ENCODE measurements at places on chromosomes 6 and 20.

DNA sequence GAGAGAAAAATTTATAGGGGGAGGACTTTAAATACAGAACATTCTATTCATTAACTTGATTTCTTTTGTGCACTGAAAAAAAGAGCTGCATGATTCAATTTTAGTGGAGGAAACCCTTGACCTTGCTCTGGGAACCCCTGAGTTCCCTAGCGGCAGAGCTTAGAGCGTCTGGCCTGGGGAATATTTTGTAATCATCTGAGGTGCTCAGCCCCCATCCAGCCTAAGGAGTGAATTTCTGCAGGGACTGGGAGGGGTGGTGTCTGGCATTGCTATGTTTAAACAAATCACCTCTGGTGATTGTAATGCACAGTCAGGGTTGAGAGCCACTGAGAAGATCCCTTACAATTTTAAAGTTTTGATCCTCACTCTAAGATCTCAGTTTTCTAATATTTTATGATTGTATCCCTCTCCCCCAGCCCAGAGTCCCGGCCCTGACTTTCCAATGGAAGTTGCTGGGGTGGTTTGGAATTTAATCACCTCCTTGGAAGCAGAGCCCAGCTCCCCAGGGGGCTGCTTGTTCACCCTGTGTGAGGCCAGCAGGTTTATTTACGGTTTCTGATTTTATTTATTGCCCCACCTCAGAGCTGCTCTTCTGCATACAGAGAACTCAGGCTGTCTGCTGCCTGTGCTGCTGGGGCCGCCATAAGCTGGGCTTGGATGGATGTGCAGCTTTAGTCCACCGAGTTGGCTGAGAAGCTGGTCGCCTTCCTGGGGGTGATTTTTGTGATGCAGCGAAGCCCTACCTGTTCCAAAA is 263.1 kb downstream of the LRFN2 start:
- no peak for DNase-seq

- no peak for DNase-seq
Observed at GRCh38 chr20:21360705-21361104, 36.6 kb downstream of the NKX2-4 start.

- DNase-seq = no peak
Observed at GRCh38 chr6:170266061-170266825, 24.6 kb downstream of the DLL1 start.

DNA sequence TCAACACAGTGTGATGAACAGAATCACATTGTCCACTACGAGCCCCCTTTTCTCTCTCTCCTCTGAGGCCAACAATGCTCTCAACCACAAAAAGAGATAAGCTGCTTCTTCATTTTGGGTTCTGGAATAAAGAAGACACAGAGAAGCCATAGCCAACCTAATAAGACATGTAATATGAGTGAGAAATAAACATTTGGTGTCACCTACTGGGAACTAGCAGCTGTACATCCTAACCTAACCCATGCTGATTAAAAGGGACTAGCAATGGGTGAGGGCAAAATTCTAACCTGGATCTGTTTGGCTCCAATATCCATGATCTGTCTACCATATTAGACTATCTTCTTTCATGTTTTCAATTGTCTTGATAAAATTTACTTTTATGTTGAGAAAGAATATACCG is 369.1 kb upstream of the MARCKS start:
- DNase-seq = no peak

DNA sequence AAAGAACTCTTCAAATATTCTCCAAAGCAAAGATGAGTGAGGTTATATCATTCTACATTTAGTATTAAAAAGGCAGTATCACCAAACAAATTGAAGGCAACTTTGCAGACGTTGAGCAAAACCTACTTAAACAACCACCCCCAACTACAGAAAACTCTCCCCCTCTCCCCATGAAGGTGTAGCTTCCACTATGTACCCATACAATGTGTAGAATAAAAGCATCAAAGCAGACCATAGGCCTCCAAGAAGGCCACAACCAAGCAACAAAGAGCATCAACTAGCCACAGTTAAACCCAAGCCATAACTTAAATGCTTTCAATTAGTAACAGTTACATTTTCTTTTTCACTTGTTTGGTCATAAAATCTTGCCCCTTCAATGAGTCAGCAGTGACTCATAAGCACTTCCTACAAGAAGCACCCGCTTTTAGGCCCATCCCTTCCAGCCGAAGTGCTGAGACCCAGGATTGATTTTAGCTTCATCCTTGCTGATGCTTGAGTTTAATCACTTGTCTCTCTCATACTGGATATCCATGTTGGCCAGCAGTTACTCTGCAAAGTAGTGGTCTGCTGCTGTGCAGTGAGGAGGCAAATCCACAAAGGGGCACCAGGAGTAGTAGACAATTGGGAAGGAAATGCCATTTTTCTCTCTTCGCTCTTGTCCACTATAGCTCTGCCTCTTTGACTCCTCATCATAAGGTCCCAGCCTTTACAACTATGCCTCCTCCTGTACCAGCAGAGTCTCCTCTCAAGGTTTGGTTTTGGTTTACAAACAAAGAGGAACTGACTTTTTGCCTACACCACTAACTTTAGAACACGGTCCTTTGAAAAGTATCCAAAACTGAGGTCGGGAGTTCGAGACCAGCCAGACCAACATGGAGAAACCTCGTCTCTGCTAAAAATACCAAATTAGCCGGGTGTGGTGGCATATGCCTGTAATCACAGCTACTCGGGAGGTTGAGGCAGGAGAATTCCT is 8.4 kb upstream of the NUP153 start:
- no peak for DNase-seq

DNA sequence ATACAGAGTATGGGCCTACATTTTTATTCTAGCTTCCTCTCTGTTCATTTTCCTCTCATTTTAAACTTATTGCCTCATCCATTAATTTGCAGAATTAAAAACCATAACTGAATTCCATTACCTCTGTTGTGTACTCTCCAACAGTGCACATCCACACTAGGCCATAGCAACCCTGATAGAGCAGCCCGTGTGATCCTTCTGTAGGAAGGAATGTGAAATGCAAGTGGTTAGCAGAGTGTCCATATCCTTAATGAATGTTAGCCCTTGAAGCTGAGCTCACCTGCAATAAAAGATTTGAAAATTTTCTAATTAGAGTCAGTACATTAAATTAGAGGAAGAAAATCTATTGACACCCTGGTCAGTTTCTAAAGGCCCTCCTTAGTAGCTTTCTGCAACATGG is 6.5 kb upstream of the GRIK2 start:
- no peak for DNase-seq

DNA sequence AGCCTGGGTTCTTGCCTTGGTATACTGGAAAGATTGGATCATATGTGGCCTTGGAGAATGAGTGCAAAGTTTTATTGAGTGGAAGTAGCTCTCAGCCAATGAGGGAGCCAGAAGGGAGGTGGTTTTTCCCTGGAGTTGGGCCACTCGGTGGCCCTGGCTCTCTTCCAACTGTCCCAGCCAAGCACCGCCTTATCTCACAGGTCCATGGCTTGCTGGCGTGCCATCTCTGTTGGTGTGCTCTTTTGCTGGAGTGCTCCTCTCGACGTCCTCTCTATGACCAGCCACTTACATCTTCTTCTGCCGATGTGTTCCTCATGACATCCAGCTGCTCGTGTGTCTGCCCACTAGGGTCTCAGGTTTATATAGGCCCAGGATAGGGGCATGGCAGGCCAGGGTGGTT is 505.9 kb upstream of the SYNCRIP start:
- DNase-seq = no peak

- DNase-seq = no peak
Observed at GRCh38 chr6:148347441-148348054, 4.9 kb downstream of the SASH1 start.

DNA sequence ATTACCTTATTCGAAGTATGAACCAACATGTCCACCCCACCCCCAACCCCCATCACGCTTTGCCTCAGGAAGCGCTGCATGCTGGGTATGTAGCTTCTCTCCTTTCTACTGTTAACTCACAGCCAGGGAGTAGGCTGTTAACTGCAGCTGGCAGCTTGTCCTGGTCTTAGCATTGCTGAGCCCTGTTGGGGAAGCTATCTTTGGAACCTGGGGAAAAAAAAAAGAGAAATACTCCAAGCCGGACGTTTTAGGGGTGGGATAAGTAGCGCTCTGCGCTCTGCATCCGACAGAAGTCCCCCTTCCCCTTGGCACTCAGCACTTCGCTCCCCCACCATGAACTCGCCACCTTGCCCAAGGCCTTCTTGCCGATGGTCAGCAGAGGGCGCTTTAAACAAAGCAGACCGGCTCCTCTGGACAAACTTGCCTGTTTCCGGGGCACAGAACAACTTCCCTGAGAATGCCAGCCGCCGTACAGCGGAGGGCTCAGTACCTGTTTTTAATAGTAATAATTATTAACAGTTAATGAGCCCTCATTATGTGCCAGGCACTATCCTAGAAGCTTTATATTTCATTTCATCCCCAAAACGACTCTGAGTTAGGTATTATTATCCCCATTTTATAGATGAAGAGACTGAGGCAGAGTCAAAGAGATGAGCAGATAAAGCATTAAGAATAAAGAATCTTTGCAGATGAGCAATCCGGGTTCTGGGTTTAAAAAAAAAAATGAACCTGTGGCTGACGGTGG is 35.2 kb upstream of the MDFI start:
- DNase-seq = no peak

DNA sequence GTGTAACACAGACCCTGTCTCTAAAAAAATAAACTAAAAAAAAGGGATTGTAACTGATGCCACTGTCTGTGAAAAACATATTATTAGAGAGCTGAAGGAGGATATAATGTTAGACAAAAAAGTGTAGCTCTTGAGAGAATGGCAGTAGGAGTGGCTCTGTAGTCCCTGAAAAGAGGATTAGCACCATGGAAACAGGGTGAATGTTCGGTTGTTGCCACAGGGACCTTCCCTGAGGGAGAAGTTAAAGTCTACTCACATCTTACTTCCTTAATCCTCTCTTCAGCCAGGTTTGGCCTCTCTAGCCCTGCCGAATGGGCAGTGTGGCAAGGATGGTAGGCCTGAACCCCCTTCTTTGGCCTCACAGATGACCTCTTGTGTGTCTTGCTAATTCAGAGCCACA is 12.1 kb downstream of the SCAND1 start:
- DNase-seq = no peak

DNA sequence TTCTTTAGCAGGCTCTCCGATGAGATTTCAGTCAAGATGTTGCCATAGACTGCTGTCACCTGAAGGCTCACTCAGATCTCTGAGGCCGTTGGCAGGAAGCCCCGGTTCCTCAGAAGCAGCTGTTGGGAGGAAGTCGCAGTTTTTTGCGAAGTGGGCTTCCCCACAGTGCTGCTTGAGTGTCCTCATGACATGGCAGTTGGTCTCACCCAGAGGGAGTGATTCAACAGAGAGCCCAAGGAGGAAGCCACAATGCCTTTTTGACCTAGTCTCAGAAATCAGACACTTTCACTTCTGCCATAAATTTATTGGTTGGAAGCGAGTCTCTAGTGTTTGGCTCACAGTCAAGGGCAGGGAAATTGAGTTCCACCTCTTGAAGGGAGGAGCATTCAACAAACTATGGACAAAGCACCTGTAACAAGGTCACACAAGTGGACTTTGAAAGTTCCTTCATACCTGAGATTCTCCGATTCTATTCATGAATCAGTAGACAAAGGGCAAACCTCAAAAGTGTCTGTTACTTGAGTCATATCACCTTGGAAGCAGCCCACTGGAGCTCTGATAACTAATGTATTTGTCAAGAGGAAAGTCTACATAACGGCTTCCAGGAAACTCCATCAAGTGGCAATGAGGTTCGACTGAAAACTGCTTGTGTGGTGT is 208.3 kb downstream of the TASP1 start:
- no peak for DNase-seq

DNA sequence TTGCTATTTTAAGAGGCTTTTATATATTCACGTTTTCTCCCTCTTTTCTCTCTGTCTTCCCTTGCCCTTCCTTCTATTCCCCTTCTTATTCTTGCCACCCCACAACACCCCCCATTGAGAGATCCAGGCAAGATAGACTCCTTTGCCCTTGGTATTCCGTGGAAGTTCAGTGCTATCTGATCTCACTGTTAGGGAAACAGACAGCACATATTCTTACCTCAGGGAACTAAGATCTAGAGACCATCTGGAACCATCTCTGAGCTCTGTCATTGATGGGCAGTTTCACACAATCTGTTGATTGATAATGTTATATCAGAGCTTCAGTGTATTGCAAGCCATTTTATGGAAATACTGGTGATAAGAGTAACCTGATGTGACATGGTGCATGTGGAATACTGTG is 228.8 kb downstream of the ARID1B start:
- no peak for DNase-seq

DNA sequence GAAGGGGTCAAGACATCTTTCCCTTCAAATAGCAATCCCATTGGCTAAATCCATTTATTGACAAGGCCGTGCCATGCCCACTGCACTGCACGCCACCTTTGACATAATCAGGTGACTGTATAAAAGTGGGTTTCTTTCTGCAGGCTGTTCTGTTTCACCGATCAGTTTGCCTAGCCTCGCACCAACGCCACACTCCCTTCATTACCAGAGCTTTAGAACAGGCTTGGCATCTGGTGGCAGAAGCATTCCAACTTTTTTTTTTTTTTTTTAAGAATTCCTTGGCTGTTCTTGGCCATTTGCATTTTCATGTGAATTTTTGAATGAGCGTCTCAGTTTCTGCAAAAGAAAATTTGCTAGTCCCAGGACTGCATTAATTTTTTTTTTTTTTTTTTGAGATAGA is 78.1 kb downstream of the PPP1R3G start:
- no peak for DNase-seq

DNA sequence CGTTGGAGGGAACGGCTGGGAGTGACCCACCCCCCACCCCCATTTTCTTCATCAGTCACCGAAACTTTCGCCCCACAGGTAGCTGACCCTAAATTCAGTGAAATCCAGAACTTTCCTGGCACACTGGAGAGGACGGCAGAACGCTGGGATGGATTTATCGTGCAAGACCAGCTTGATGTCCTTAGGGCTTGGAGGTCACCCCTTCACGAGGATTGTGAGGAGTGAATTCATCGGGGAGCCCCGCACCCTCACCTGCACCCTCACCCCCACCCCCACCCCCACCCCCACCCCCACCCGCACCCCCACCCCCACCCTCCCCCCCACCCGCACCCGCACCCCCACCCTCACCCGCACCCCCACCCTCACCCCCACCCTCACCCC is 13.3 kb upstream of the TCFL5 start:
- DNase-seq = no peak
